Activated CD8-positive, alpha-beta T cell treated with anti-CD3 and anti-CD28 coated beads for 36 hours (primary cell): ENCODE measurements at places on chromosomes 6 and 20.

GRCh38 chr6:1377526-1377925 is 11.8 kb upstream of the FOXF2 start:
- no peak for DNase-seq

GRCh38 chr6:167037762-167038161 is 38.6 kb downstream of the CEP43 start:
- no peak for DNase-seq

DNA sequence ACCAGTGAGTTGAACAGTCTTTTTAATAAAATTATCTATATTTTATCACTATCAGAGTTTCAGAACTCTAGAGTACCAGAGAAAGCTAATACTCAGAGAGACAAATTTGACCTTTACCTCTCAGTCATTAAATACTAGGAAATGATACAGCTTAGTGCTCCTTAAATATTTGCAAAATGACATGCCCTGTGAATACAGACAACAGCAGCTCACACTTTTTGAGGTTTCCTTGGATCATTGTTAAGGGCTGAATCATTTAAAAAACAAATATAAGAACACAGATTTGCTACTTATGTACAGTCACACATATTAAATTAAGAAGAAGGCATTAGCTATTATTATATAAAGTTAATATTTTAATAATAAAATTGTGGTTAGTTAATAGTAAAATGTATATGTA is 1158.7 kb upstream of the EYS start:
- DNase-seq = no peak

DNA sequence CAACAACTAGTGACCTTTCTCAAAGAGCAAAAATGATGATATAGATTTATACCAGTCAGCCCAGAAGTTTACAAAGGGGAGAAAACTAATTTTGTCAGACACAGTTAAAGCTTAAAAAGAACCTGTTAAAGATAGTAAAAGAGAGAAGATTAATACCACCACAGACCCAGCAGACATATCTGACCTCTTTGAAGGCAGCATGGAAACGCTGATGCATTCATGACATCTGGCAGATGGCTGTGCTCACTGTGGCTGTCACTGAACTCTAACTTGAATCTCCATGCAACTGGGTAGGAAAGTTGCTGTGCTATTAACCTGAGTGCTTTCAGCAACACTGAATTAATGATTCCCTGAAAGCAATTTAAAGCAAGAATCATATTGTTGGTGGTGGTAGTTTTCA is 159.8 kb upstream of the PRDM1 start:
- peak; percentile 15 for DNase-seq

GRCh38 chr6:20565342-20565741 is 31.1 kb downstream of the CDKAL1 start:
- no peak for DNase-seq

- no peak for DNase-seq
Observed at GRCh38 chr6:154060076-154060475, 21.0 kb downstream of the OPRM1 start.

DNA sequence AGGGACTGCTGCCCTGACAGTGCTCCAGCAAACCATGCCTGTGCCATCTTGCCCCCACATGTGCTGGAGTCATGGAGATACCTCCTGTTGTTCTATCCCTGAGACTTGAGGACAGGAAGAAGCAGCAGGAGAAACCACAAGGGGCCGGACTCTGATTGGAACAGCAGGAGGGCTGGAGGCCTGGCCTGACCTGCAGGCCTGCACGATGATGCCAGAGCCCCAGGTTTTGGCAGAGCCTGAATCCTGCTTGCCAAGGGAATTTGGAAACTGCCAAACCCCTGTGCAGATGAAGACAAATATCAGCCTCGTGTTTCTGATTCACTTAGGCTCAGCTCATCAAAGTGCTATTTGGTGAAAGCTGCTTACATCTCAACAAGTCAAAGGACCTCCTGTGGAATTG is 177.6 kb downstream of the MAFB start:
- DNase-seq = no peak

DNA sequence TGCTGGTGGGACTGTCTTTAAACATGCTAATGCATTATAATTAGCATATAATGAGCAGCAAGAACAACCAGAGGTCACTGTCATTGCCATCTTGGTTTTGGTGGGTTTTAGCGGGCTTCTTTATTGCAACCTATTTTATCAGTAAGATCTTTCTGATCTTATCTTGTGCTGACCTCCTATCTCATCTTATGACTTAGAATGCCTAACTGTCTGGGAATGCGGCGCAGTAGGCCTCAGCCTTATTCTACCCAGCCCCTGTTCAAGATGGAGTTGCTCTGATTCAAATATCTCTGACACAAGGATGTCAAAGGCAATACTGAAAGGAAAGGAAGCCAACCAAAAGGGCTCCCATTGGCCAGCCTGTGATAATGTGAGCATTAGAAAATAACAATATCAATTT is 29.8 kb upstream of the SEC63 start:
- no peak for DNase-seq

DNA sequence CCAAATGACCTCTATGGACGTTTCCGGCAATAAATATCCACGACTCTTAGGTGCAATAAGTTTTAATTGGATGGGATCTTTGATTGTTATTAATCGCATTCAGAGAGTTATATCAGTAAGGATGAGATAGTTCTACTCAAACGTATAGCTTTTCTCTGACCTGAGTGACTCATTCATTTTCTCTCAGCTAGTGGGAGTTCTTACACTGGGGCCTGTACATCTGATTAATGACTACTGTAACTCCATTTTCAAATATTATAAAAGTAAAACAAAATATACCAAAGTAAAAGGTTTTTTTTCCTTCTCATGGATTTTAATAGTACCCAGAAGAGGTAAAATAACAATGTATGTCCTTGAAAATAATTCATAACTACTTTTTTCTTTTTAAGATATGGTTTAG is 41.1 kb upstream of the SAMD5 start:
- DNase-seq = no peak

DNA sequence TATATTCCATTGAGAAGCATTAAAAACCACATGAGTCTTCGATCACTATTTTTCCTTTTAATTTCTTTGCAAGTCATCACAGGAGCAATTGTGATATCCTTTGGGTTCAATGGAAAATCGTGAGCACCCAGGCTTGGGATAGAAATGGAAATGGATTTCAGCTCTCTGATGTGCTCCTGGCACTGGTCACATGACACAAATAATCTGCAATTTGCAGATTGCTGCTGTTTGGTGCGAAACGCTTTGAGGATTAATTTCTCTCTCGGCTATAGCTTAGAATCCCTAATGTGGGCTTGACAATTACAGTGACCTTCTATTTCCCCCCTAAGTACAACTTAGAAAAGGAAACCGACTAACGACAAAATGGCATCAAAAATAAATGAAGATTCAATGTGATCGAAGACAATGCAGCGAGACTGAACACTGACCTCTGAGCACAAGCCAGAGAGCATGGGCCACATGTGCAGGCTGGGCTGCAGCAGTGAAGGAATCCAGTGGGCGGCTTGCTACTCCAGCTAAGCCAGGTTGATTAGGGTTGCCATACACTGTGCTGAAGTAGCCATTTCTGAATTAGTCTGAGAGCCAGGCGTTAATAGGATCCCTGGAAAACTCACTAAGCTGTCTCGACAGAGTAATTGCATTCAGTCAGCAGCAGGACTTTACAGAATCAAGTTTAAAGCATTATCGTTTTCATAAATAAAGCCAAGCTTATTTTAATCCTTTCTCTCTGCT is 301.8 kb upstream of the AGPAT4 start:
- DNase-seq = no peak

GRCh38 chr6:63476302-63476701 is 96.0 kb upstream of the LOC128125822 start:
- DNase-seq = no peak

GRCh38 chr20:4607287-4607713 is 114.4 kb upstream of the PRND start:
- peak; percentile 66 for DNase-seq

DNA sequence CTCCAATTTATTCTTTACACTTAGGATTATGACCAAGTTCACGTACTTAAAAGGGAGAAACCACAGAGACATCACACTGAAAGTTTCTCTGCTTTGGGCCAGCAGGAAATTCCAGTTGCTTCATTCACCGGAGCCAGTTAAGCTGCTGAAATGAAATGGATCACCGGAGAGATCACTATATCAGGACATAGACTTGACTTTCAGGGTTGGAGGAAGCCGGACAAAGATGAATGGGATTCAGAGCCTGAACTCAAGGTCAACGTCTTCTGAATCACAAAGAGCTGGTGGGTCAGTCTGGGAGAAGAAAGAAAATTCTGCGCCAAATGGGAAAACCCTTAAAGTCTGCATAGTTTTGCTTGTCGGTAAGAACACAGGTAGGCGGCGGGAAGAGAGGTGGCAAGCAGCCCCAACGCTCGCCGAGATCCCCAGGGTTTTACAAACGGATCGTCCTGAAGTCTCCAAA is 81.9 kb upstream of the CCDC28A start:
- DNase-seq = peak; percentile 5

DNA sequence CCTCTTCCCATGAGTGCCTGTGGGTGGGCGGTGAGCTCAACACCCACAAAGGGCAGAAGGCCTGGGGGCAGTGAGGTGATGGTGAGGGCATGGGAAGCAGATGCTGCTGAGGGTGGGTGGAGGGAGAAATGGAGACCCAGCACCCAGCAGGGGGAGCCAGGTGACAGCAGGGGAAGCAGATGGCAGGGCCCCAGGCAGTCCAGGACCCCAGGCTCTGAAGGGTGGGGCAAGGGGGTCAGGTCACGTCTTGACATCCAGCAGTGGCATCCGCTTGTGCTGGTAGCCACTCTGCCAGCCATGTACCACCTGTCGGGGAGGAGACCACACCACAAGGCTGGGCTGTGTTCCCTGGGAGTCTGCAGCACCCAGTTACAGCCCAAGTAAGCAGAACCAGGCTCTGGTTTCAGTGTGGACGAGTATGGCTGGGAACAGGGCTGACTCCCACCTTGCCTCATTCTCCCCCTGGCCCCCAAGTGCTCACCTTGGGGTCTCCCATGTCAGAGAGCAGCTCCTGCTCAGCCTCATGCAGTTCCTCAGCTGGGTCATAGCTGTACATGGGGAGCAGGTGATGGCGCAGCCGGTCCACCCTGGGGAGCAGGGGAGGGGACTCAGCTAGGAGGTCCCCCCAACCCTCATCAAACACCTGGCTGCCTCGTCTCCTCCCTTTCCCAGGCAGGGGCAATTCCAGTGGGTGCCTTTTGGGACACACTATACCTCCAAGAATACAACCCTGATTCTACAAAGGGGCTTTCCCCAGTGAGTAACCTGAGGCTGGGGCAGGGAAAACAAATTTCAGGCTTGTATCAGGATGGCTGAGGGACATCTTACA is 2.0 kb downstream of the SMIM29 start:
- peak; percentile 69 for DNase-seq

- DNase-seq = no peak
Observed at GRCh38 chr20:40016392-40016791, 672.6 kb downstream of the MAFB start.

DNA sequence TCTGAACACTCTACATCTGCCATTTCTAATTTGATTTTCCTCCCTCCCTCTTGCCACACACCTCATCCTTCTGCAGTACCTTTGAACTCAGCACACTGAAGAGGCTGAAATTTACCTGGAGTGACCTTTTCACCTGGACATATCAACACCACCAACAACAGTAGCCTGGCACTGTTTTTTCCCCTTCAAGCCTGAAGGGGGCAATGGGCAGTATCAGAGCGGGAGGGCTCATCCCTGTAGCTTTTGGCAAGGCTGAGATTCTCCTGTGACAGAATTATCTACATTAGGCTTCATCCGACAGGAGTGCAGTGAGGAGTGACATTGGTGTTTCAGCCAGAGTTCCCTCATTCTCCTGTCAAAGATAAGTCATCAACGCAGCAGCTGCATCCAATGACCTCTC is 312.8 kb upstream of the SPTLC3 start:
- DNase-seq = no peak

DNA sequence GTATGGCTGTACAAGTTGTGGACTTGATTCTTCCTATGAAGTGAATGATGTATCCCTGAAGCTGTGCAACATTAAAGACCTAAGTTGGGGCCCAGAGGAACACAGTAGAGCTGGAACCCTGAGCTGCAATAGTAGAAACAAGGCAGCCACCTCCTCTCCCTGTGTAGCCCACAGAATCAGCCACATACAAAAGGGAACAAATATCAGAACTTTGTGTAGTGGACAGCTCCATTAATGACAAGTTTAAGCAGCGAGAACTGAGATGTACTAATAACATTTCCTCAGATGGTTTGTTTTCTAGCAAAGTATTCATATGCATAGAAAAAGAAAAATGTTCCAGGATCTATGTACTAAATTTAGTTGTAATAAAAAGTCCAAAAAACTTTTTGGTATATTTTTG is 19.2 kb downstream of the PHACTR1 start:
- no peak for DNase-seq

- no peak for DNase-seq
Observed at GRCh38 chr6:149259753-149260152, 57.8 kb upstream of the TAB2 start.

DNA sequence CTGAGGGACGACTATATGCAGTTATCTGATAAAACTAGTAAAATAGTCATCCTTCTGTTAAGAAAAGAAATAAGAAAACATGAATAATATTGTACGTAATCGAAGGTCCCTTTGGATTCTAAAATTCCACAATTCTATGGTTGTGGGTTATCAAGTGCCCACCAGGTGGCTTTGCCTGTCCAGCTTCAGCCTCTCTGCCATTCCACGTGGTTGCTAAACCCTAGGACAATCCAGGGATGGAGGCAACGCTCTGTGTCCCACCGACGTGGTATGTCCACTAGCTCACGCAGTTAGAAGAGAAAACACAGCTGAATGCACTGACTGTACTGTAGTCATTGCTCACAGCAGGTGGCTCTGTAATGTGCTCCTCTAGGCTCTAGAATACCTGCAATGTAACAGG is 349.3 kb downstream of the FARS2 start:
- no peak for DNase-seq

GRCh38 chr20:14334306-14334930 is 3.0 kb downstream of the FLRT3 start:
- no peak for DNase-seq

GRCh38 chr20:46899621-46900020 is 5.0 kb downstream of the EYA2 start:
- no peak for DNase-seq

GRCh38 chr6:36735110-36736071 is 37.8 kb downstream of the RAB44 start:
- DNase-seq = peak; percentile 63

GRCh38 chr6:38282911-38283310 is 356.8 kb downstream of the BTBD9 start:
- DNase-seq = no peak

GRCh38 chr20:15611541-15611940 is 961.7 kb downstream of the KIF16B start:
- DNase-seq = no peak

GRCh38 chr6:23282252-23283021 is 713.1 kb downstream of the HDGFL1 start:
- no peak for DNase-seq

- DNase-seq = no peak
Observed at GRCh38 chr6:84222426-84222825, 5.0 kb downstream of the CEP162 start.

- no peak for DNase-seq
Observed at GRCh38 chr6:99471638-99472037, 43.6 kb downstream of the USP45 start.

- no peak for DNase-seq
Observed at GRCh38 chr6:32226434-32226833, 2.6 kb upstream of the NOTCH4 start.

- DNase-seq = no peak
Observed at GRCh38 chr6:159701413-159701999, 8.5 kb upstream of the SOD2 start.
